ENCODE measurements at places on chromosomes 16 and 17. TPM values are rescaled to one million over a fixed set of nuclear protein-coding genes. Genes with fewer than 3 reads are reported as not detected.

Gene SPATA22
- polyA plus RNA-seq, result not detected

DNA sequence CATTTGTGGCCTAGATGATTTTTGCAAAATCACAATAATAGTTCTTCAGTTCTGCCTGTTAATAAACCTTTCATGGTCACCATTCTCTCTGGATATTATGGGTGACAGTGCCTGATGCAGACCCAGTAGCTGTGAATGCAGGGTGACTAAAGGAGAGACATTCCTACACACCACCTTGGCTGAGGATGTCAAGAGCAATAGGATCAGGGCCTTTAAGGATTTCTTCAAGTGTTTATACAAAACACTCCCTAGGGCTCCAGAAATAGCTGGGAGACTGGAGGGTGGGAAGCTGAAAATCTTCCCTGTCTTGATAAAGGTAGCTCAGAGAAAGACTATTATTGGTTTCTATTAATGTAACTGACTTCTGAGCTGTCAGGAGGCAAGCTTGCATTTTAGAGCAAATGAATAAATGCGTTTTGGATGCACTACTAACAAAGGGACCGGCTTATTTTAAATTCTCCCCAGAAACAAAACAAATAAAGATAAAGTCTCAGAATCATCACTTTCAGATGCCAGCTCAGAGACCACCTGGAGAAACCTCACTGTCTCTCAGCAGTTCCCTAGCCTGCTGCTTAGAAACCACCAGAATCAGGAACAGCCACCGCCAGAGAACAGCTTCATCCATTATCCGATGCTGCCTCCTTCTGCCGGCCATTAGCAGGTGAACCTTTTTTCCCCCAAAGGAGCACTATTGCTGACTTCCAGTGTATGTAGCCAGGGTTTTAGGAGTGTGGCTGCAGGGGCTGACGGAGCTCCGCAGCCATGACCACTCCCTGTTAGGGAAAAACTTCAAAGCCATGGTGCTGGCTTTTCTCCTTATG, 171.4 kb upstream of the DYNLRB2 start:
- H3K27ac ChIP-seq, result no peak overlapping the region
- no peak overlapping the region for H3K4me3 ChIP-seq
- no peak for DNase-seq
- H3K36me3 ChIP-seq, result no peaks in the 10 kb centered on the region

GRCh38 chr17:37218849-37219248, 156.9 kb upstream of the C17orf78 start:
- H3K27me3 ChIP-seq, result no peaks in the 10 kb centered on the region
- H3K27ac ChIP-seq, result no peak overlapping the region
- DNase-seq, result no peak
- H3K4me1 ChIP-seq, result no peaks in the 10 kb centered on the region

GRCh38 chr17:50864747-50865059, 1.5 kb downstream of the TOB1 start:
- peak overlapping the region; percentile 91 for H3K4me3 ChIP-seq
- no peak for DNase-seq
- H3K27me3 ChIP-seq, result no peaks in the 10 kb centered on the region
- H3K27ac ChIP-seq, result peak overlapping the region; percentile 97
- H3K4me1 ChIP-seq, result peaks cover 26% of the 10 kb centered on the region

DNA sequence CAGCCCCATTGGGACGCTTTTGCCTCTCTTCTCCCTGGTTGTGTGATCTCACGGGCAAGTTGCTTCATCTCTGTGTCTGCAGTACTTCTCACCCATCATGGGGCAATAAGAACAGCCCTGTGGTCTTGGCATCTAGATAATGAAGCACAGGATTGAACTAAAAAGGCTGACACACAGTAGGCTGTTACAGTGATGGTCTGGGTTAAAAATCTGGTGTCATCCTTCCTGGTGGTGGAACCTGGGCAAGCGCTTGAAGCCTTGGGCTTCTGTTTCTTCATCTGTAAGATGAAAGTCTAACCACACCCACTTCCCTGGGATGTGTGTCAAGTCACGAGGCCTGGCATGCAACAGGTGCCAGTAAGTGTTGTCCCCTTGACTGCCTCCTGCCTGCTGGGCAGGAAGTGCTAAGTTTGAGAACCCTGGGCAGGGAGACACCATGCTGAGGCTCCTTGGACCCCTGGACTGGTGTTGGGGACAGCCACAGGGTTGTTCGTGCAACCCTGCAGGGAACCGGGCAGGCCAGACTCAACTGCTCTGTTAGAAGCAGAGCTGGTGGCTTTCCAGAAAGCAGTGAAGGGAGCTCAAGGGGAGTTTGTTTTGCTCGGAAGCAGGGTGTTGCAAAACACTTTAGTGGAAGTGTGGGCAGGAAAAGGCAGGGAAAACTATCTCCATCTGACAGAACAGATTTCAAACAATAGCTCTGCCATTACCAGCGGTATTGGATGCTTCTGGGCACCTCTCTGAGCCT, 5.9 kb upstream of the MAP2K3 start:
- H3K27me3 ChIP-seq, result peaks cover 4% of the 10 kb centered on the region
- peaks cover 63% of the 10 kb centered on the region for H3K4me1 ChIP-seq
- H3K4me3 ChIP-seq, result peak overlapping the region; percentile 32
- DNase-seq, result peak; percentile 33
- no peaks in the 10 kb centered on the region for H3K36me3 ChIP-seq

DNA sequence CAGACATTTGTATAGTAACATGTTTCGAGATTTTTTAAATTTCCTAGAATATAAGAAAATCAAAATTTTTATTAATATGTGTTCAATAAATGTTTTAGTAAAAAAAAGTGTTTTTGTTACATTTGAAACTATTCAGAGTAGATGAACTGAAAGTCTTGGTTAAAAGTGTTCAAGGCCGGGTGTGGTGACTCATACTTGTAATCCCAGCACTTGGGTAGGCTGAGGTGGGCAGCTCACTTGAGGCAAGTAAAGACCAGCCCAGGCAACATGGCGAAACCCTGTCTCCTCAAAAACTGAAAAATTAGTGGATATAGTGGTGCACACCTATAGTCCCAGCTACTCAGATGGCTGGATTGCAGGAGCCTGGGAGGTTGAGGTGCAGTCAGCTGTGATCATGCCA, 16.8 kb upstream of the PHKG2 start:
- peaks cover 4% of the 10 kb centered on the region for H3K4me1 ChIP-seq
- no peak for DNase-seq
- no peaks in the 10 kb centered on the region for H3K27me3 ChIP-seq
- H3K36me3 ChIP-seq, result peaks cover 9% of the 10 kb centered on the region

DNA sequence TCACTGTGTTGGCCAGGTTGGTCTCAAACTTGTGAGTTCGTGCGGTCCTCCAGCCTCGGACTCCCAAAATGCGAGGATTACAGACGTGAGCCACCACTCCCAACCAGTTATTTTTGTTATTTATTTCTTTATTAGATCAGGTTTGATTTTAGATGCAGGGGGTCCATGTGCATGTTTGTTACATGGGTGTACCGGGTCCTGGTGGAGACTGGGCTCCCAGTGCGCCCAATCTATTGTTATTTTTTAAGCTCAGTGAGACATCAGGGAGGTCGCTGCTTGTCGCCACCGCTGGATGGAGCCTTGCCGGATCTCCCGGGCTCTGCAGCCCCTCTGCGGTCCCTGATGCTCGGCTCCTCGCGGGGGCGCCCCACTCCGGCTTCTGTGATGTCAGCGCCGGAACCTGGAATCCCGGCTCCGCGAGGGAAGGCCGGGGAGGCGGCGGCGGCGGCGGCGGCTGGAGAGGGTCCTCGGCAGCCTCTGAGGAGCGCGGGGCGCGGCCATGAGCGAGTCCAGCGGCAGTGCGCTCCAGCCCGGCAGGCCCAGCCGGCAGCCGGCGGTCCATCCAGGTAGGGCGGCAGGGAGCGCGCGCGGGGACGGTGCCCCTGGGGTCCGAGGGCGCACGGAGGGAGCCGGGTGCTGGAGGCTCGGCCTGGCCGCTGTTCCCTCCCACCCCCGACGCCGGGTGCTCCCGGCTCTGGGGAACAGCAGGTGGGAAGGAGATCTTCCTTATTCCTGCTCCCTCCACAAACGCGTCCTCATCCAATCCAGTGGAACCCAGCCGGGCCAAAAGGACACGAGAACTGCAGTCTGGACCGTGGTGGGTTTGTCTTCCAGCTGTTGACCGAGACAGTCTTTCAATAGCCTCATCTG, at the start of gene TMC7:
Gene TMC7 (plus strand): TSS at position 370 of the 870 bp plus-strand sequence. CDS start 130 bp downstream, at position 500.
- no peak for DNase-seq
- H3K36me3 ChIP-seq, result no peaks in the 10 kb centered on the region
- H3K27ac ChIP-seq, result no peak within 1 kb of the TSS
- H3K4me3 ChIP-seq, result no peak within 1 kb of the TSS
- H3K4me1 ChIP-seq, result no peaks in the 10 kb centered on the region

DNA sequence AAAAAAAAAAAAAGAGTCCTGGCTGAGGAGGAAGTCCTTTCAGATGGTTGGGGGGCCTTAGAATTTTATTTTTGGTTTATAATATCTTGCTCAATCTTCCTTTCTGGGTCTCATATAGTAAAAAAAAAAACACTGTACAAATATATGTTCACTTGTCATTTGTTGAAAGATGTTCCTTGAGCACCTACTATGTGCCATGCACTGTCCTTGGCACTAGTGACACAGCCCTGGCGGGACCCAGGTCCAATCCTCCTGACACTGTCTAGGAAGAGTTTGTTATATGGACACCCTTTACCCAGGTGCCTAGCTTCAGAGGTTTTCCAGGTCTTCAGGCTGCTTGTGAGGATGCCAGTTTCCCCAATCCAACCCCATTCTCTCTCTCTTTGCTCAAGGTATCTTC, 2.0 kb downstream of the CHST4 start:
- H3K27me3 ChIP-seq, result peaks cover 19% of the 10 kb centered on the region
- H3K4me1 ChIP-seq, result peaks cover 5% of the 10 kb centered on the region
- DNase-seq, result no peak

- peaks cover 44% of the 10 kb centered on the region for H3K4me1 ChIP-seq
- no peaks in the 10 kb centered on the region for H3K27me3 ChIP-seq
- H3K4me3 ChIP-seq, result peak overlapping the region; percentile 99
- peak overlapping the region; percentile 98 for H3K27ac ChIP-seq
Observed at GRCh38 chr17:28720247-28720996, 637 bp downstream of the RPL23A start.

Gene HSD17B2
- not detected for polyA plus RNA-seq

GRCh38 chr16:56744996-56745640, 15.2 kb downstream of the NUP93 start:
- H3K4me1 ChIP-seq, result peaks cover 26% of the 10 kb centered on the region
- H3K27me3 ChIP-seq, result no peaks in the 10 kb centered on the region
- DNase-seq, result no peak
- H3K36me3 ChIP-seq, result peaks cover 9% of the 10 kb centered on the region
- H3K4me3 ChIP-seq, result peak overlapping the region; percentile 16

Gene KRT33B
- polyA plus RNA-seq, result not detected

Gene SUZ12
- 25.5 TPM for polyA plus RNA-seq

GRCh38 chr17:82655038-82655479, 6.8 kb upstream of the WDR45B start:
- no peaks in the 10 kb centered on the region for H3K4me1 ChIP-seq
- DNase-seq, result no peak
- no peak overlapping the region for H3K4me3 ChIP-seq
- no peaks in the 10 kb centered on the region for H3K27me3 ChIP-seq
- H3K36me3 ChIP-seq, result no peaks in the 10 kb centered on the region

GRCh38 chr16:10871157-10871991, 5.6 kb upstream of the CIITA start:
- H3K27ac ChIP-seq, result peak overlapping the region; percentile 99
- H3K4me1 ChIP-seq, result peaks cover 95% of the 10 kb centered on the region
- peak overlapping the region; percentile 85 for H3K4me3 ChIP-seq
- H3K27me3 ChIP-seq, result no peaks in the 10 kb centered on the region
- H3K36me3 ChIP-seq, result no peaks in the 10 kb centered on the region

DNA sequence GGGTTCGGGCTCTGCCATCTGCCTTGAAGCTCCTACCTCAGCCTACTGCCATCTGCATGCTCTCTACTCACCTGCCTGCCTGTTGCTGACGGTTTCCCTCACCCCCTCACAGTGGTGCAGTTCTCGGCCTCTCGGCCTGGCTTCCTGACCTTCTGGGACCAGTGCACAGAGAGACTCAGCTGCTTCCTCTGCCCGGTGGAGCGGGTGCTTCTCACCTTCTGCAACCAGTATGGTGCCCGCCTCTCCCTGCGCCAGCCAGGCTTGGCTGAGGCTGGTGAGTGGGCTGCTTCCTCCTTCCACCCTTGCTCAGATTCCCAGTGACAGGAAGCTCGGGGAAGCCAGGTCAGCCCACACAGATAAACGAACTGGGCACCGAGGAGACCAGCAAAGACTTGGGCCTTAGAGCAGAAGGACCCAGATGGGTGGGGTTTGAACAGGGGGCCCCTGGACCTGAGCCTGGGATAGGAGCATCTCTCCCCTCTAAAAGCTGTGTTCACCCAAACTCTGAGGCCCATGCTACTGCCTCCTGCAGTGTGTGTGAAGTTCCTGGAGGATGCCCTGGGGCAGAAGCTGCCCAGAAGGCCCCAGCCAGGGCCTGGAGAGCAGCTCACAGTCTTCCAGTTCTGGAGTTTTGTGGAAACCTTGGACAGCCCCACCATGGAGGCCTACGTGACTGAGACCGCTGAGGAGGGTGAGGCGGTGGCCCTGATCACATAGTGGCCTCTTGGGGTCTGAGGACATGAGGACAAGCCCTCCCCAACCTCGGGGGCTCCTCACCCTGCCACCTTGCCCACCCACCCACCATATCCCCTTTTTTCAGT, 16.4 kb downstream of the RIPOR1 start:
- peaks cover 92% of the 10 kb centered on the region for H3K4me1 ChIP-seq
- peaks cover 31% of the 10 kb centered on the region for H3K36me3 ChIP-seq
- H3K27me3 ChIP-seq, result no peaks in the 10 kb centered on the region
- DNase-seq, result no peak

- H3K36me3 ChIP-seq, result no peaks in the 10 kb centered on the region
- peaks cover 76% of the 10 kb centered on the region for H3K4me1 ChIP-seq
- DNase-seq, result no peak
- peak overlapping the region; percentile 61 for H3K27ac ChIP-seq
- H3K27me3 ChIP-seq, result peaks cover 5% of the 10 kb centered on the region
Observed at GRCh38 chr17:79937391-79938335, 98.0 kb downstream of the TBC1D16 start.

- H3K4me1 ChIP-seq, result no peaks in the 10 kb centered on the region
- no peaks in the 10 kb centered on the region for H3K27me3 ChIP-seq
Observed at GRCh38 chr17:17880577-17881196, 43.9 kb upstream of the SREBF1 start.

DNA sequence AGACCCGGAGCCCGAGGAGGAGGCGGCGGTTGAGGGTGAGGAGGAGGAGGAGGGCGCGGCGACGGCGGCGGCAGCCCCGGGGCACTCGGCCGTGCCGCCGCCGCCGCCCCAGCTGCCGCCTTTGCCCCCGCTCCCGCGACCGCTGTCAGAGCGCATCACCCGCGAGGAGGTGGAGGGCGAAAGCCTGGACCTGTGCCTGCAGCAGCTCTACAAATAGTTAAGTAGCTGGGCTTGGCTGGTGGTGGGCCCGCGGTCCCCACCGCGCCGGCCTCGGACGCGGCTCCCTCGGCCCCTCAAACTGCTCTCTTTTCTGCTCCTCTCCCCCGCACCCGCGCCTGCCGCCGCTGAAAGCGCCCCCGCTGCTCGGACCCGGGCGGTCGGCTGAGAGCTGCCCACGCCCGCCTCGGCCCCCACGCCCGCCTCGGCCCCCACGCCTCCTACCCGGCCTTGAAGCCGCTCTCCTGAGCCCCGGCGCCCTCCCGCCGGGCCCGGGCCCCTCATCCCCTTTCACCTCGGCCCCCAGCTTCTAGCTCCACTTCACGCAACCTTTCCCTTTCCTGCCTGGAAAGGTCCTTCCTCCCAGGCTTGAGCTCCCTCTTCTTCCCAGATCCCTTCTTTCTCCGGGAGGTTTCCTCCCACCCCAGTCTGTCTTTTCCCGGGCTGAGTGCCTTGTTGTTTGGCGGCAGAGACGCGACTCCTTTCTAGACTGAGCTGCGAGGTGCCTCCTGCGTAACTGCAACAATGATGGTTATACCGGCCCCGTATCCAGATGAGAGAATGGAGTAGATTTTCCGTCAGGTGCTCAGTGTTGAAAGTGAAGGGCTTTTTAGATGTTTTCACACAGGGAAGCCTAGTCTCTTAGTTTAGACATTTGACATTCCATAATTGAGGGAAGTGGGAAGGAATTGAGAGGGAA, 850 bp downstream of the PPM1E start:
- peak overlapping the region; percentile 96 for H3K4me3 ChIP-seq
- H3K36me3 ChIP-seq, result peaks cover 7% of the 10 kb centered on the region
- peaks cover 47% of the 10 kb centered on the region for H3K27me3 ChIP-seq
- DNase-seq, result peak; percentile 8
- peaks cover 11% of the 10 kb centered on the region for H3K4me1 ChIP-seq

Measured in naive B cell (primary cell).